GM23338 (cell line): ENCODE measurements at places on chromosomes 6 and 20. TPM values are rescaled to one million over a fixed set of nuclear protein-coding genes. Genes with fewer than 3 reads are reported as not detected.

GRCh38 chr20:35629427-35630145, 14.0 kb downstream of the SPAG4 start:
- no peaks in the 10 kb centered on the region for H3K27me3 ChIP-seq
- no peak overlapping the region for H3K27ac ChIP-seq

DNA sequence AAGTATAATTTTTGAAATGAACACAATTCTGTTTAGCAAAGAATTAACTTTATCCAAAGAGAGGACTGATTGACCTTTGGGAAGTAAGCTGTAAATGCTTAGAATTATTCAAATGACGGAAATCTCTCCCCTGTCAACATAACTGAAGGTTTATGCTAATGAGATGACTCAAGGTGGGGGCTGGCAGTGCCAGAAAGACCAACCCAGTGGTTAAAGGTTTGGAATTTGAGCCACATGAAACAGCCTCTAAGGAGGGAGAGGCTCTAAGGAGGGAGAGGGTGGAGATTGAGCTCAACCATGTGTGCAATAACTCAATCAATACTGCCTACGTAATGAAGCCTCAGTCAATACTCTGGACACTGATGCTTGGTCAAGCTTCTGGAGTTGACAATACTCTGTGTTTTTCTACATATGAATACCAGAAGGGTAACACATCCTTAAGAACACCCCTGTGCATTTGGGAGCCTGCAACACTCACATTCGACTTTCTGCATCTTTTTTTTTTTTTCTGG, 123.4 kb upstream of the TENT5A start:
- H3K4me1 ChIP-seq = no peaks in the 10 kb centered on the region
- H3K36me3 ChIP-seq = no peaks in the 10 kb centered on the region; the same call in 1 of the 2 replicates
- H3K4me3 ChIP-seq = no peak overlapping the region

GRCh38 chr20:58096880-58097423, 131.5 kb downstream of the ANKRD60 start:
- H3K36me3 ChIP-seq = no peaks in the 10 kb centered on the region
- DNase-seq = no peak
- H3K27me3 ChIP-seq = no peaks in the 10 kb centered on the region
- H3K27ac ChIP-seq = no peak overlapping the region

DNA sequence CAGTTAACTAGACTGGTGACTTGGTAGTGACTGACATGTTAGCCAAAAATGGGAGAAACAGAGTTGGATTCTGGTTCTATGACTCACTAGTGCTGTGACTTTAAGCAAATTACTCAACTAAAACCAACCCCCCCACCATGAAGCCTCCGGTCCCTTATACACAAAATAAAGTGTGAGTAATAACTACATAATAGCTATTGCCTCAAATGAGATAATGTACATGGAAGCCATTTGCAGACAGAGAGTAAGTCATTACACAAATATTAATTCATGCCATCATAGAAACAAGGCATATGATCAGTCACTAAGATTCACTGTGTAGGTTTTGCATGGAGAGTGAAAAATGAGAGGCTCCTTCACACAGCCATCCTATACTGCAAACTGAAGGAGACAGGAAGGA, 111.9 kb downstream of the HIVEP2 start:
- H3K27me3 ChIP-seq = no peaks in the 10 kb centered on the region
- no peak overlapping the region for H3K27ac ChIP-seq
- no peak overlapping the region for H3K4me3 ChIP-seq
- no peaks in the 10 kb centered on the region for H3K36me3 ChIP-seq

DNA sequence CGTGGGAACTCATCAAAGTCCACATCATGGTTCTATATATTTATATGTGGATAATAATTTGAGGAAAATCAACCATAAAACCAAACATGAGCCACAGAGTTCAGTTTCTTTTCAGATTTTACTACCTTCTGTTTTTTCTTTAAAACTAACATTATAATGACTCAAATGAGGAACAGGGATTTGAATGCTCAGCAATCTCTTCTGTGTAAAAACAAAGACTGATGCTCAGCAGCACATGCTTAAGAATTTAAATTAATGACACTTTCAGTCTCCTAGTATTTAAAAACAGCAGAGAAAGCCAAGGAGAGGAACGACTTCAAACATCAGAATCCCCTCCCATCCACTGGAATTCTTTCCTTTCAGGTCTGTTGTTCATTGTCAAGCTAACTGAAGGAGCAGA, 72.7 kb downstream of the PSMG4 start:
- H3K36me3 ChIP-seq = no peaks in the 10 kb centered on the region
- no peak overlapping the region for H3K4me3 ChIP-seq
- H3K4me1 ChIP-seq = peaks cover 24% of the 10 kb centered on the region
- DNase-seq = peak; percentile 56
- no peaks in the 10 kb centered on the region for H3K27me3 ChIP-seq

GRCh38 chr6:14674867-14675648, 557.5 kb downstream of the CD83 start:
- peaks cover 12% of the 10 kb centered on the region for H3K4me1 ChIP-seq
- H3K36me3 ChIP-seq = no peaks in the 10 kb centered on the region; the same call in 1 of the 2 replicates
- H3K27ac ChIP-seq = no peak overlapping the region
- H3K27me3 ChIP-seq = no peaks in the 10 kb centered on the region

GRCh38 chr6:46368169-46368536, 123.1 kb downstream of the RCAN2 start:
- no peak overlapping the region for H3K4me3 ChIP-seq
- no peaks in the 10 kb centered on the region for H3K36me3 ChIP-seq
- DNase-seq = no peak
- H3K4me1 ChIP-seq = no peaks in the 10 kb centered on the region
- H3K27ac ChIP-seq = no peak overlapping the region
- no peaks in the 10 kb centered on the region for H3K27me3 ChIP-seq

DNA sequence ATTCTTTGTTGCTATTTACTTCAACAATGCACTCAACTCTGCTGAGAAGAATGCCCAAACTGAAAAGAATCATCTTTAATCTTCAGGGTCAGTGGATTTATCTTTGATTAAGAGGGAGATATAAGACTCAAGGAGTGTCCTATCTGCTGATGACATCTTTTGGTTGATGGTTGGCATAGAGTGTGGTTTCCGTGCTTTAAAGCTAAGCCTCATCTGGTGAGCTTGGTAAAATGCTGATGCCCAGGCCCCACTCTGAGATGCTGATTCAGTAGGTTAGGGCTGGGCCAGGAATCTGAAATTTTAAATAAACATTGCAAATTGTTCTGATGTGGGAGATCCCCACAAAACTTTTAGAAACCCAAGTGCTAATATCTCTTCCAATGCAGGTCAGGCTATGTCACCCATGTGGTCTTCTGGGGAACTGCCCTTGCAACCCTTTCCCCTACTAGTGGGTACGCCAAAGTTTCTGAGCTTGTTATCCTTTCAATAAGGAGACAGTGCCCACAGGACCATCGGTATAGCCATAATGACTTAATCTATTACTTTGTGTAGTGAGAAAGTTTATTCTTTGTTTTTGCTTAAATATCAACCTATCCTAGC, 68.5 kb upstream of the ARMH2 start:
- H3K27ac ChIP-seq = no peak overlapping the region

DNA sequence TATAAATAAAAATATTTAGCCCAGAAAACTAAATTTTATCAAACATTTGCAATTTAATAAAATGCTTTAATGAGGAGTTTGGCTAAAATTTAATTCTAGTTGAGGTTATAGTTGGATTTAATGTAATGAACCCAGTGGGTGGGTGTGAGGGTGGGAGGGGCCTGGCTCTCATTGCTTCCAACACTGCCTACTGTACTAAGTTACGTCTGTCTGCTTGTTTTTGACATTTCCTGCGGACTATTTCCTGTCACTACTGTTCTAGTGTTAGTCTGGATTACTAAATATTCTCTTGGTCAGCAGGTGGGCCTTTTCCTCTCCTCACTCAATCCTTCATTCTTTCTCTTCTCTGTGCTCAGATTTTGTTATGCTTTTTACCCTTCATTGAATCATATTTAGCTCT, 82.5 kb upstream of the MAP3K7 start:
- H3K36me3 ChIP-seq = no peaks in the 10 kb centered on the region
- peaks cover 41% of the 10 kb centered on the region for H3K4me1 ChIP-seq

- H3K4me3 ChIP-seq = no peak overlapping the region
- H3K27me3 ChIP-seq = no peaks in the 10 kb centered on the region
- H3K36me3 ChIP-seq = no peaks in the 10 kb centered on the region
- H3K27ac ChIP-seq = no peak overlapping the region
- H3K4me1 ChIP-seq = no peaks in the 10 kb centered on the region
Measured at GRCh38 chr20:36720510-36720909, 25.4 kb downstream of the NDRG3 start.

DNA sequence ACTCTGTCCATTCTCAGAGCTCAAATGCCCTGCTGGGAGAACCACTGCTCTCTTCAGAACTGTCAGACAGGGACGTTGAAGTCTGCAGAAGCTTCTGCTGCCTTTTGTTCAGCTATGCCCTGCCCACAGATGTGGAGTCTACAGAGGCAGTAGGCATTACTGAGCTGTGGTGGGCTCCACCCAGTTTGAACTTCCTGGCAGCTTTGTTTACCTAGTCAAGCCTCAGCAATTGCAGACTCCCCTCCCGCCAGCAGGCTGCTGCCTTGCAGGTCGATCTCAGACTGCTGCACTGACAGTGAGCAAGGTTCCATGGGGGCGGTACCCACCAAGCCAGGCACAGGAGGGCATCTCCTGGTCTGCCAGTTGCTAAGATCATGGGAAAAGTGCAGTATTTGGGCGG, 21.8 kb upstream of the UFL1 start:
- no peaks in the 10 kb centered on the region for H3K36me3 ChIP-seq
- H3K27ac ChIP-seq = no peak overlapping the region
- DNase-seq = peak; percentile 2
- H3K27me3 ChIP-seq = no peaks in the 10 kb centered on the region

GRCh38 chr6:153001767-153002612, 519 bp downstream of the MTRF1L start:
- peak overlapping the region; percentile 93 for H3K4me3 ChIP-seq
- peak; percentile 42 for DNase-seq
- H3K27me3 ChIP-seq = no peaks in the 10 kb centered on the region

DNA sequence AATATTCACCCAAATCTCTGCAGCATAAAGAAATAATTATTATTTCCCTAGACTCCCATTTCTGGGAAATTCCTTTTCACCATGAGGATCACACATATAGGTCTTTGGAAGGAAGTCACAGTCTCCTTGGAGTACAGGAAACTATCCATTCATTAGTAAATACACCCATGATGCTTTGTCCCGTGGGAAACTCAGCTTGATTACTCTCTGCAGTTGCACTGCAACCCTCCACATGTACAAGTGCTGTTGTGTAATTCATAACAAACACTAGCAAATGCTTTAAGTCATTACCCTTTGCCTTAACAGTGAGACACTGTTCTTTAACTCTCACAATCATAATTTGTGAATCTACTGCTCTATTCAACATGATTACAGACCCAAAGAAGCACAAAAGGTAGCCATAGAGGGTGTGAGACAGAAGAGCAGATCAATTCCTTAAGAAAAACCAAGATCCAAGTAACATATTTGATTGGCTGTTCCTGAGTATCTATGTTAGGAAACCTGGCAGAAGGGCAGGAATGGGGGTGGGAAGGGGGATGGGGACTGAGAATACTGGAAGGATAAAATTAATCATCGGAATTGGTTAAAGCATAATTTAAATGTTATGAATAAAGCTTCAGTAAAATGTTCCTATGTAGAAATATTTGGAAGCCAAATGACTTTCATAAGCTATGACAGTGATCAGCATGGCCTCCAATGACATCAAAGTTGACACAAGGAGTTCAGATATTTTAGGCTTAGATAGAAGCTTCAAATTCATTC, 268.0 kb downstream of the HACE1 start:
- H3K27ac ChIP-seq = no peak overlapping the region
- no peaks in the 10 kb centered on the region for H3K36me3 ChIP-seq
- no peaks in the 10 kb centered on the region for H3K4me1 ChIP-seq

HTR1E gene
- 0.19 TPM in 1 of 2 replicates, not detected in the other for total RNA-seq

WFDC5 gene
- total RNA-seq = not detected in 2 replicates

IPCEF1 gene
- total RNA-seq = 0.27 and 1.8 TPM in 2 replicates

ZBTB46 gene
- total RNA-seq = 23.0 and 26.9 TPM in 2 replicates

DLK2 gene
- 0.16 and 0.21 TPM in 2 replicates for total RNA-seq

EDN1 gene
- total RNA-seq = 0.58 and 0.80 TPM in 2 replicates

GPX6 gene
- not detected in 2 replicates for total RNA-seq
